ENCODE measurements at places on chromosomes 4 and X.

DNA sequence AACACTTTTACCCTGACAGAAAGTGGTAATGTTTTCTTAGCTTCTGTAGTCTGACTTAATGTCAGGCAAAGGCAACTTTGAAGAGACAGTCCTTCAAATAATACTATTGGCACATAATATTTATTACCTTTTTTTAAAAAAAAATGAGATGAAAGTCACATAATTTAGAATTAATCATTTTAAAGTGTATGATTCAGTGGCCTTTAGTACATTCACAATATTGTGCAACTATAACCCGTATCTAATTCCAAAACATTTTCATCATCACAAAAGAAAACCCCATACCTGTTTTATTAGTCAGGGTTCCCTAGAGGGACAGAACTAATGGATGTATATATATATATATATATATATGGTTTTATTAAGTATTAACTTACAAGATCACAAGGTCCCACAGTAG lies 94.8 kb upstream of the TEX13A start:
- no peak for DNase-seq

DNA sequence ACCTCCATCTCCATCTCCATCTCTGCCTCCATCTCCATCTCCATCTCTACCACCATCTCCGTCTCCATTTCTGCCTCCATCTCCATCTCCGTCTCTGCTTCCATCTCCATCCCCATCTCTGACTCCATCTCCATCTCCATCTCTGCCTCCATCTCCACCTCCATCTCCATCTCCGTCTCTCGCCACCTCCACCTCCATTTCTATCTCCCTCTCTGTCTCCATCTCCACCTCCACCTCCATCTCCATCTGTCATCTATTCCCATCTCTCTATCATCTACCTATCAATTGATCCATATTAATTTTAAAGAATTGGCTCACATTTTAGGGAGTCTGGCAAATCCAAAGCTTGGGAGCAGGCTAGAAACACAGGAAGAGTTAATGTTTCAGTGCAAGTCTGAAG lies 39.6 kb upstream of the CHRNA9 start:
- no peak for DNase-seq

GRCh38 chrX:69179380-69179911 lies 14.2 kb upstream of the PJA1 start:
- peak; percentile 31 for DNase-seq

DNA sequence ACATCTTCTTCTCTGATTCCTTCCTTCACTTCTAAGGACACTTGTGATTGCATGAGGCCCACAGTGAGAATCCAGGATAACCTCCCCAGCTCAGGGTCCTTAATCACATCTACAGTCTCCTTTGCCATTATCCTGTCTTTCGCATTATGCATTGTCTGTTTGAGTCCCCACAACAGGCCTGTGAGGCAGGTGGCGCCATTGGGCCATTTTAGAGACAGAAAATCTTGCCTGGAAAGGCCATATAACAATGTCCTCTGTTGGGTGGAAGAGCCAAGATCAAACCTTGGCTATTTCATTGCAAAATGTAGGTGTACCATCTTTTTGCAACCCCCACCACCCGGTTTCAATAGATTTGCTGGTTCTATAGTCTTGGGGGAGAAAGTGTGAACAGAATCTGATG lies 11.8 kb upstream of the DCUN1D4 start:
- no peak for DNase-seq

GRCh38 chrX:125436855-125437254 lies 117.2 kb downstream of the TEX13C start:
- DNase-seq: no peak

GRCh38 chr4:4554234-4554633 lies 12.4 kb upstream of the STX18 start:
- no peak for DNase-seq

GRCh38 chr4:165874072-165874790 lies 1.2 kb downstream of the TLL1 start:
- no peak for DNase-seq

- DNase-seq: no peak
Measured at GRCh38 chr4:21752616-21753015, 196.0 kb downstream of the KCNIP4 start.

DNA sequence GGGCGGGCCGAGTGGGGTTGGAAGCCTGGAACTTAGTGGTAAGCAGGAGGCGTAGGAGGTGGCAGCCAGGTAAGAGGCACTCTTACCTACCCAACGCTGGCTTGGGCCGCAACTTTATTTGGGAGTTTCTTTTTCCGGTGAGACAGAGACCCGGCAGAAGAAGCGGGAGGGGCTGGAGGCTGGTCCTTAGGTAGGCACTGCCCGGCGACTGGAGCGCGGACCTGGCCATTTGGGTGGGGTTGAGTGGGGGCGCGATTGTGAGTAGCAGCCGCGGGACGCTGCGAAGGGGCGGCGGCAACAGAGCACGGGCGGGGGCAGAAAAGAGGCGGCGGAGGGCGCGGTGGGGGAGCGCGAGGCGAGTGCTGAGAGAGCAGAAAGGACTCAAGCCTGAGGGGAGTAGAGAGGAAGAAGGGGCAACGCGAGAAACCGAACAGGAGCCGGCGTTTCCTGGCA lies 334 bp upstream of the POU4F2 start:
- no peak for DNase-seq

- no peak for DNase-seq
Measured at GRCh38 chr4:3248811-3249661, at the start of gene MSANTD1. Gene MSANTD1 (plus strand): TSS chr4:3249159. CDS start chr4:3249223, 64 bp downstream.

- no peak for DNase-seq
Measured at GRCh38 chr4:882646-883045, 49.5 kb downstream of the GAK start.

DNA sequence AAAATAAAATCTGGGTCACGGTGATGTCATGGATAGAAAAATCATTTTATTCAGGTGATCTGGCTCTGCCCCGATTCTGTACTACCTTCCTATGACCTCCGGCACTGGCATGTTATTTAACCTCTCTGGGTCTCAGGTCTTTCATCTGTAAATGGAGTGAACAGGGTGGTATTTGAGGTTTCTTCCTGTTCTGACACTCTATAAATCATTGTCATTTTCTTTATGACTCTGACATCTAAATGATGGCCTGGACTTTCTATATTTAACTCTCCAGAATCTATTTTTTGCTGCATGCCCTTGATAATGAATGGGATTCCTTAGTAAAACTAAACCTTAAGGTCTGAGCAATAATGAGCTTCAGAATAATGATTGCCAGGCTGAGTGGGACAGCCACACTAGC lies 422.0 kb upstream of the CNKSR2 start:
- no peak for DNase-seq

DNA sequence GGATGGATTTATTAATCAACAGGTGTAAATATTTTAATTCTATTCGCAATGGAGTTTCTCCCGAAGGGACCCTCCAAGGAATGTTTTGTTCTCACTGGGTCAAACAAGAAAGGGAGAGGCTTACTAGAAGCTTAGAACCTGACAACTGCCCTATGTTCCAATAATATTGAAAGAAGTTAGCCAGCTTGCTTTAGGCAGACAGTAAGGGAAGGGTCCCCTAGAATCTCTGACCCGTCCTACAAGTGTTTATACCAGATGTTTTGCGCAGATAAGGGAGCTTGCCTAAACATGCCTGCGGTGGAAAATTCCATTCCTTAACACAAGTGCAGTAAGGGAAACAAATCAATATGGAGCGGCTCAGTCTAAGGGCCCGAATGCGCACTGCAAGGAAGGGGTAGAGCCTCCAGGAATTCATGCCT lies 17.7 kb downstream of the IL21 start:
- DNase-seq: no peak

GRCh38 chr4:121014544-121014943 lies 57.8 kb downstream of the NDNF start:
- no peak for DNase-seq

DNA sequence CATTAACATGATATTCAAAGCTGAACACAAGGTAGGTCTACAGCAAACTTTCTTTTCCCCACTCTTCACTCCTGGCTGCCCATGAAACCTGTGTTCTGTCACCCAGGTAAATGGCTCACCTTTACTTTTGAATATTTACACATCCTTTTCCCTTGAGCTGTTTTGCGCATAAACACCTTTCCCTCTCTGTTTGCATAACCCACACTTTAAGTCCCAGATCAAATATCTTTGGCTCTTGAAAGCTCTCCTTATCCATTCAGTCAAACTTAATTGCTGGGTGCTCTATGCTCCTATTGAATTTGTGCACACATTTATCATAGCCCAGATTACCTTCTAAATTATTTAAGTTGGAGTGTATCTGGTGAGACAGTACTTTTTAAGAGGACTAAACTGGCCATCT lies 51.7 kb upstream of the ATP8A1 start:
- DNase-seq: peak; percentile 97

GRCh38 chr4:81799371-81799770 lies 327.7 kb upstream of the RASGEF1B start:
- DNase-seq: no peak

DNA sequence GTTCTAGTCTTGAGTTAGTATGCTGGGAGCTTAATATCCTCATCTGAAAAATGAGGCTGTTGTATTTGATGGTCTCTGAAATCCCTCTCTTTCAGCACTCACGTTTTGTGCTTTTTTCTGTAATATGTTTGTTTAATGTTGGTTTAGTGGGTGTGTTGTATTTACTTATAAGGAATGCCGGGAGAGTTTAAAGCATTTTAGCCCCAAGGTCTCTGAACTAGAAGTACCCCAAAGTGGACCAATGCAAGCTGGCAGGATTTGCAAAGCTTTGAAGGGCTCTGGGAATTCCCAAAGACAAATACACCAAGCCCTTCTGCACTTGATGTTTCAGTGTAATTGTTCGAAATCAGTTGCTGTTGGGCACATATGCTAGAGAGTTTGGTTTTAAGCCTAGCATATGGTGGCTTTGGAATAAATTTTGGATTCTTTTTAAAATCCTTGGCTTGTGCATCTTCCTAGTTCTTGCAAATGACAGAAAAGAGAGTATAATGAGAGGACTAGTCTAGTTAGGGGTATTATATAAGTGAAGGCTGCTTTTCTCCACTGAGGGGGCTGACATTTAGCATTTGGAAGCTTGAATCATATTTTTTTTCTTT lies 371.4 kb upstream of the BOD1L1 start:
- DNase-seq: no peak

- DNase-seq: no peak
Measured at GRCh38 chr4:40963897-40964478, 214.2 kb downstream of the NSUN7 start.

DNA sequence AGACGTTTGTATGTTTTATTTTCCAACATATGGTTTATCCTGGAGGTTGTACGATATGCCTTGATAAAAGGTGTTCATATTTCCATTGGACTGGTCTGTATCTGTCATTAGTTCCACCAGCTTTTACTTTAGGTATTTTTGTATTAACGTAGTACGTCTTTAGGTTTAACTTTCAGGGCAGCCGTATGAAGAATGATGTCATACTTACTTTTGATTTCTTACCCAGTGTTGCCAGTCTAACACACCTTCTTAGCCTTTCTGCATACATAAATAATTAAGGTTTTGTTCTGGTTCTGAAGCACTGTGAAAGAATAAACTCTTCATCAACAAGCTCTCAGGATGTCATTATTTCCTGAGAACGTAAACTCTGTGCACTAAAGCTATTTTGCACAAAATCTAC lies 18.9 kb upstream of the NEIL3 start:
- no peak for DNase-seq

- DNase-seq: no peak
Measured at GRCh38 chr4:41221850-41222645, 7.7 kb upstream of the APBB2 start.

GRCh38 chr4:42543762-42544161 lies 113.1 kb downstream of the ATP8A1 start:
- no peak for DNase-seq

DNA sequence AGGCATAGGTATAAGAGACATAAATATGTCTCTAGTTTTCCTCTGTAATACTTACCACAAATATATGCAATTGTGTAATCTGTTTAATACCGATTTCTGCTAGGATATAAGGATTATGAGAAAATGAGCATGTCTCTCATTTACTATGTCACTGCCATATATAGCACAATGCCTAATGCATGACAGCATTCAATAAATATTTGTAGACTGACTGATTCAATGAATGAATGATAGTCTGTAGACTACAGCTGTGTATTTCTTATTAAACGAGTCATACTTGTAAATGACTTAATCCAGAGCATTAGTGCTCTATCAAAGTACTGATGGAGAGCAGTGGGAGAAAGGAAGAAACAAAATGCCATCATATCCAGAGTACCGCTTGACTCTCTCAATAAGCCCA lies 175.6 kb downstream of the PPP3CA start:
- no peak for DNase-seq

GRCh38 chr4:129863206-129863605 lies 767.3 kb downstream of the C4orf33 start:
- DNase-seq: no peak

GRCh38 chr4:57763070-57763469 lies 652.9 kb upstream of the IGFBP7 start:
- no peak for DNase-seq

DNA sequence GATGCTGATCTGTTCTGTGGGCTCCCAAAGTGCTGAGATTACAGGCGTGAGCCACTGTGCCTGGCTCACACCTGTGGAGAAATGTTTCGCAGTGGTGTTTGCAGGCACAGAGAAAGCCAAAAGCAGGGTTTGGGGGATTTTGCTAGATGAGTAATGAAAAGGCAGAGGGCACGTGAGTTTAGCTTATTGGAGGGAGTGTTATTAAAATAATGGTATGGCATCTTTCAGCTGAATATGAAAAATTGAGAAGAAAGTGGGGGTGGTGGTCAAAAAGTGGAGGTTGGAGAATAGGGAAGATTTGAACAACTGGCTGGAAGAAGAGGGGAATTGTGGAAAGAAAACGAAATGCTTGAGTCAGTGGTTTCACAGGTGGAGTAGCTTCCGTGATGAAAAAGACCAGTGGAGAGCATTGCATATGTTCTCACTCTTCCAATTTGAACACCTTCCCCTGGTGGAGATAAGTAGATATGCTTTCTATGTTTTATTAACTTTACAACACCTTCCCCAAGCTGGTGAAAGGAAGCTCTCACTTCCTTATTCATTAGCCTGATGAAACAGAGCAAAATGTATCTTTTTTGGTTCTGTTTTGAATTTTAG lies 1.1 kb upstream of the CHST7 start:
- DNase-seq: no peak

- DNase-seq: no peak
Measured at GRCh38 chr4:108709234-108709633, 53.6 kb downstream of the ETNPPL start.

DNA sequence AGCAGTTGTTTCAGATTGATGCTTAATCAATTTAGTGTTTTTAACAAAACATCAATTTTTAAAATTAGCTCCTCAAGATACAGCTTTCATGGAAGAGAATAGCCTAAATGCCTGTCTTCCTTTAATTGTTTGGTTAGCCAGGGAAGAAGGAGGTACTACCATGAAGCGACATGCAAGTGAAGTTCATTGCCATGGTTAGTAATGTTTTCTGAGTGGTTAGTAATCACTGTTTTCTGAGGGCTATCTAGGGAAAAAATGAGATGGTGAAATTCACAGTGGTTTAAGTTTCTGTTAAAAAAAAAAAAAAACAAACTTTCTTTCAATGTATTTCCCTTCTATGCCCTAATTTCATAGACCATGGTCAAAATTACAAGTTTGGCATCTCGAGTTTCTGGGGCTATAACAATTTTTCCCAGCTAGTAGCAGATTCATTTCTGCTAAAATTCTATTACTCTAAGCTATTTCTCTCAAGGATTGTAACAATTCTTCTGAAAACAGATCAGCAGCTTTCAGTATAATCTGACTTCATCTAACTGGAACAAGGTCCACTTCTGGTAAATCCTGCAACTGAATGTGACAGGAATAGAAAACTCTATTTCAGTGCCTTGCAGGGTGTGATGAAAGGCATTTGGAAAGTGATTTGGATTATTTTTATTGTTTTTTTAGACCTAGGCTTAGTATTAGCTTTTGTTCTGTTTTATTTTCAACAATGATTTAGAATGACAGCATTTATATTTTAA lies 157.0 kb downstream of the PCDH18 start:
- no peak for DNase-seq
